ENCODE measurements at places on chromosomes 5 and 9.

DNA sequence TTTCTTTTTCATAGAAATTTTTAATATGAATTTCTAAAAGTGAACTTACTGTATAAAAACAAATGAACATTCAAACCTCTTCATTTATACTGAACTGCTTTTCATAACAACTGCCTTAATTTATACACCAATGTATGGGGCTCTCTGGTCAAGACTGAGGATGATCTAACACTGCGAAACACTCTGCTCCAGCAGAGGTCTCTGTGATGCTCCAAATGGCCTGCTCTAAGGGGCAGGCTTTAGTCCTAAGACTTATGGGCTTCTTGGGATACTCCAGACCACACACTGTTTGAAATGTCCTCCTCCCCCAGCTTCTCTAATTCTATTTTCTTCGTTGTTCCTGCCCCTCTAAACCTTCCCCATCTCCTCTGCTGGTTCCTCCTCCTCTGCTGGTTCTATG is 58.5 kb downstream of the LIFR start:
- no peak for DNase-seq

- no peak for DNase-seq
These were observed 391.3 kb upstream of the DAP start for GRCh38 chr5:11152368-11152767.

DNA sequence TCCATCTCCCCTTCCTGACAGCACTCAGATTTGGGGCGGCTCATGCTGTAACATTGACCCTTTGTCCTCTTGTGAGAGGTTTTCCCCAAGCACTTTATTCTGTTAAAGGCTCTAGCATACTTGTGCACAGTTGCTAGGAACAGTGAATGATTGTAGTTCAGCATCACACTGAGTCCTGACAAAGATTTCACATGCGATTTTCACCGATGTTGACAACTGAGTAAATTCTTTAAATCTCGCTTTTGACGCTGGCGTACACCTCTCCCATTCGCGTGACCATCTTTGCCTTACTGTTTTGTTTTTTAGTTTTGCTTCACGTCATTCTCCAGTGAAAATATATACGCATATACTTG is 780 bp downstream of the CDC37L1 start:
- no peak for DNase-seq

GRCh38 chr5:40734986-40735385 is 20.8 kb downstream of the TTC33 start:
- no peak for DNase-seq

DNA sequence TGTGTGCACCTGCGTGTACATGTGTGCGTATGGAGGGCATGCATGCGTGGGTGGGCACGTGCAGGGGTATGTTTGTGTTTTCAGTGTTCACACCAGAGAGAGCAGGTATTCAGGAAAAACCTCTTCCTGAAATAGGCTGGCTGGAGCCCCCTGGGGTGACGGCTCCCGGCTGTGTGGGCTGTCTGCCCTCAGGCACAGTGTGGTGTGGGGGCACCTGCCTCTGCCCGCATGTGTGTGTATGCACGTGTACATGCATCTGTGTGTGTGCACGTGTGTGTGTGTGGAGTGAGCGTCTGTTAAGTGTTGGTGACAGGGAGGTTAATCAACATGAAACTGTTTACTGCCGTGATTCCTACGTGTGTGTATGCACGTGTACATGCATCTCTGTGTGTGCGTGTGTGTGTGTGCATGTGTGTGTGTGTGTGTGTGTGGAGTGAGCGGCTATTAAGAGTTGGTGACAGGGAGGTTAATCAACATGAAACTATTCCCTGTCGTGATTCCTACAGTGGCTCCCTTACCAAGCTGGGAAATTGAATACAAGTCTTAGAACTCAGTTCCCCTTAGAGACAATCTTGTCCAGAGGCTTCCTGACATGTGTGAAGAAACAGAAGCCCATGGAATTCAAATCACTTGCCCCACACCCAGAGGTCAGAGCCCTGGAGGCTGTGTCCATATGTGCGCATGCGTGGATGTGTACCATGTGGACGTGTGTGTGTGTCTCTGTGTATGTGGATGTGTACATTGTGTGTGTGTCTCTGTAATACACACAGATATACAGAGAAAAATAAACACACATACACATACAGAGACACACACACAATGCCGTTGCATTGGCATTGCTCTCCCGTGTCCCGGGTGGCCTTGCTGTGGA is 372.4 kb upstream of the IRX4 start:
- DNase-seq = no peak

DNA sequence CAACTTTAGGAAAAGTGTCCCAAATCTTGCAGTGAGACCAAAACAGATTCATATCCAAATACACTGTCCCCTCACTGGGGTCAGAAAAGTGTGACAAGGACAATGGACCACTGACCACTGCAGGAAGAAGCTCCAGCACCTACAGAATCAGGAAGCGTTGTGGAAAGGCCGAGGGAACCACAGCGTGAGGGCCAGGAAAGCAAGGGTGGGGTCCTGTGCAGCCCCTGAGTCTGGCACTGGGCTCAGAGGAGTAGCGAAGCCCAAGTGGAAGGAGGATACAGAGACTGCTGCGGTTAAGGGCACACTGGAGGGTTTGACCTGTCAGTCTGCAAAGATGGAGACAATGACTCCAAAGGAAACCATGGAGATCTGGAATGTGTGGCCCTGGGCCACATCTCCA is 36.9 kb downstream of the C5orf15 start:
- no peak for DNase-seq

GRCh38 chr9:124664143-124664542 is 107.0 kb downstream of the NR6A1 start:
- DNase-seq = no peak

GRCh38 chr5:169423580-169424278 is 122.8 kb upstream of the SLIT3 start:
- DNase-seq = no peak

DNA sequence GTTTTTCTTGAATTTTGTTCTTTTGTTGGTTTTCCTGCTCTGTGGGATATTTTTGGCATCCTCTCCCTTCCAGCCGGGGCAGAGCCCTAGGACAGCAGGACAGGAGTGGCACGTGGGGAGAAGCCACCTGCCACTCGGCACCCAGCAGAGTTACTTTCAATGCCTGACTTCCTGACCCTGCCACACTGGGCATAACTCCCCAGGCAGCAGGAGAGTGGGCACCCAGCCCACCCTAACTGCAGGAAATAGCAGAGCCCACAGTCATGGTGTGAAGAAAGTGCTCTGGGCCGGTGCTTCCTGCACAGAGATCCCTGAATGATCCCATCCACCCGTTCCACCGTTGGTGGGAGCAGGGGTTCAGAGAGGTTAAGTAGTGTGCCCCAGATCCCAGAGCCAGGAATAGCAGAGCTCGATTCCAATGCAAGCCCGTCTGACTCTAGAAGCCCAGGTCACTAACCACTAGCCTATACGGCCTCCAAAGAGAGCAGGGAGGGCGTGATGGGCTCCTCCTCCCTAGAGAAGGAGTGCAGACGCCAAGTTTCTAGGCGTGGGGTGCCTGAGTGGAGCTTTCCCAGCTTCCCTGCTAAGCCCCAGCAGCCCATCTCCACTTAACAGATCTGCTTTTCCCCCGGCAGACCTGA is 8.1 kb upstream of the NUP214 start:
- DNase-seq = no peak

DNA sequence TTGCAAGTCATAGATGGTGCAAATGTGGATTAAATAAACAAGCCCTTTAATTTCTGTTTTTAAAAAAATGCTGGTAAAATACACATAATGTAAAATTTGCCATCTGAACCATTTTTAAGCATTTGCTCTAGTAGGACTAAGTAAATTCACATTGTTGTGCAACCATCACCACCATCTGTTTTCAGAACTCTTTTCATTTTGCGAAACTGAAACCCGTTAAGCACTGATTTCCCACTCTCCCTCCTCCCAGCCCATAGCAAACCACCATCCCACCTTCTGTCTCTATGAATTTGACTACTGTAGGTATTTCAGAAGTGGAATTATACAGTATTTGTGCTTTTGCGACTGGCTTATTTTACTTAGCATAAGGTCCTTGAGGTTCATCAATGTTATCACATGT is 103.3 kb upstream of the CNTLN start:
- no peak for DNase-seq

GRCh38 chr9:76438841-76439588 is 20.0 kb upstream of the GCNT1 start:
- DNase-seq = no peak

GRCh38 chr5:167598166-167598565 is 693.3 kb upstream of the WWC1 start:
- no peak for DNase-seq

GRCh38 chr9:134891053-134891452 is 10.4 kb downstream of the FCN2 start:
- DNase-seq = peak; percentile 43

GRCh38 chr5:90472783-90473395 is 1.7 kb downstream of the MBLAC2 start:
- no peak for DNase-seq

- no peak for DNase-seq
These were observed 16.3 kb downstream of the LARP1 start for GRCh38 chr5:154771383-154771901.

DNA sequence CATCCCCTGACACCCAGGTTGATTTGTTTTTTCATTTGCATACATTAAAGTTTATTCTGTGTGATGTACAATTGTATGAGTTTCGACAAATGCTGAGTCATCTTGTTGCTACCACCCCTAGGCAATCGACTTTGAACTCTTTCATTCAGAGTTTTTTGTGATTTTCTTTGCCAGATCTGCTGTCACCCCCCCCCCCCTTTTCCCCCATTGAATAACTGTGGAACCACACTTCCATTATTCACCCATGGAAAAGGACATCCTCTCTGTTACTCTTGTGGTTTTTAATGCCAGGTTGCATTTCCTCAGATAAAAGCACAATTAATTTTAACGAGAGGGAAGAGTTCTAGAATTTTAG is 13.7 kb upstream of the FAM120AOS start:
- DNase-seq = no peak

Measured in sciatic nerve (tissue), 2 donors.